ENCODE measurements at places on chromosomes 2 and 18.

DNA sequence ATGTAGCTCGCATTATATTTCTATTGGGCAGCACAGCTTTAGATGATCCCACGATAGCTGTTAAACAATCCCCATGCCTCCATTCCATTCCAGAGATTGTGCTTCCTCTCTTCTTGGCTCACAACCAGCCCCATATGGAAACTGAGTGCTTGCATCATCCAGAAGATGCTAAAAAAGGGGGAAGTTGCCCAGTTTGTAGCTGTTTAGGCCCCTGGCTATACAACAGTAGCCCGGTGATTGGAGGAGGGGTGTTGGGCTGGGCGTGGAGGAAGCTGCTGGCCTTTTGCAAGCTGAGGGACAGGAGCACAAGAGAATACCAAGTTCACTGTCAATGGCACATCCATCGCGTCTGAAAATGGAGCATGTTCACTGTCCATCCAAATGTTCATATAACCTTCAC, 360.2 kb downstream of the ALK start:
- H3K27ac ChIP-seq, result no peak overlapping the region
- H3K36me3 ChIP-seq, result no peaks in the 10 kb centered on the region
- H3K27me3 ChIP-seq, result no peaks in the 10 kb centered on the region
- no peaks in the 10 kb centered on the region for H3K4me1 ChIP-seq
- no peak for DNase-seq

- H3K27me3 ChIP-seq, result peaks cover 12% of the 10 kb centered on the region
- no peak overlapping the region for H3K27ac ChIP-seq
- H3K4me1 ChIP-seq, result no peaks in the 10 kb centered on the region
- no peak for DNase-seq
- H3K4me3 ChIP-seq, result no peak overlapping the region
- no peaks in the 10 kb centered on the region for H3K36me3 ChIP-seq
Observed at GRCh38 chr2:36753706-36754221, 57.3 kb downstream of the VIT start.

- no peak overlapping the region for H3K27ac ChIP-seq
- no peak overlapping the region for H3K4me3 ChIP-seq
- no peaks in the 10 kb centered on the region for H3K36me3 ChIP-seq
- no peak for DNase-seq
- H3K27me3 ChIP-seq, result no peaks in the 10 kb centered on the region
Observed at GRCh38 chr2:128715360-128715759, 396.7 kb upstream of the HS6ST1 start.

DNA sequence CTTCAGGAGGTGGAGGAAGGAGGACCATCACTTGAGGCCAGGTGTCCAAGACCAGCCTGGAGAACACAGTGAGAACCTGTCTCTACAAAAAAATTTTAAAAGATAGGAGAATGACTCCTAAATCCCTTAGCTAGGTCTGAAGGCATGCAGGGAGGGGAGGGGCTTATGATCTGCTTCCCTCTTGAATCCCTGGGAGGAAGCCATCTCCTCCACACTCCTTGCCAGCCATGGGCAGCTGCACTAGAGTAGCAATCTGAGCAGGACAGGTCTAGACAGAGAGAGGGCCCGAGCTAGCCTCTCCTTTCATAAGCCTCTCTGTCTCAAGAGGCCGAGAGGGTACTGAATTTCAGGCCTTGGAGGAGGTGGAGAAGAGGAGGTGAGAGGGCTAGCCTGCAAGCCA, 42.5 kb downstream of the DAPL1 start:
- peaks cover 12% of the 10 kb centered on the region for H3K27me3 ChIP-seq
- H3K36me3 ChIP-seq, result no peaks in the 10 kb centered on the region
- no peak overlapping the region for H3K27ac ChIP-seq
- DNase-seq, result no peak
- H3K4me1 ChIP-seq, result no peaks in the 10 kb centered on the region
- H3K4me3 ChIP-seq, result no peak overlapping the region

DNA sequence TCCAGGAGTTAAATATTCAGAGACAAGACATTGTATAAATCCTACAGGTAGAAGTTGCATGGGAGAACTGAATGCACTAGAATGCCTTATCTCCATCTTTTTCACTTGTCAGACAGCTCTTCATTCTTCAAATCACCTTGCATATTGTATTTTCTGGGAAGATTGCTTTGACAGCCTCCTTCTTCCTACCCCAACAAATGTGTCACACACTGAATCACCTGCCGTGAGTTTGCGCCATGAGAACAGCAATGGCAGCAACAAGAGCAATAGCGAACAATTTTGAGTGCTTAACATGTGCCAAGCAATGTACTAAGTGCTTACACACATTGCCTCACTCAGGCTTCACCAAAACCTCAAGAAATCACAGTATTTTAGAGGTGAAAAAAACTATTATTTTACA, 161.3 kb upstream of the REG3G start:
- DNase-seq, result no peak
- no peak overlapping the region for H3K4me3 ChIP-seq
- H3K27me3 ChIP-seq, result no peaks in the 10 kb centered on the region
- no peaks in the 10 kb centered on the region for H3K4me1 ChIP-seq
- no peaks in the 10 kb centered on the region for H3K36me3 ChIP-seq

- H3K4me1 ChIP-seq, result no peaks in the 10 kb centered on the region
- peaks cover 4% of the 10 kb centered on the region for H3K27me3 ChIP-seq
- H3K36me3 ChIP-seq, result no peaks in the 10 kb centered on the region
- H3K27ac ChIP-seq, result no peak overlapping the region
Observed at GRCh38 chr2:108950369-108951135, 38.5 kb downstream of the EDAR start.

DNA sequence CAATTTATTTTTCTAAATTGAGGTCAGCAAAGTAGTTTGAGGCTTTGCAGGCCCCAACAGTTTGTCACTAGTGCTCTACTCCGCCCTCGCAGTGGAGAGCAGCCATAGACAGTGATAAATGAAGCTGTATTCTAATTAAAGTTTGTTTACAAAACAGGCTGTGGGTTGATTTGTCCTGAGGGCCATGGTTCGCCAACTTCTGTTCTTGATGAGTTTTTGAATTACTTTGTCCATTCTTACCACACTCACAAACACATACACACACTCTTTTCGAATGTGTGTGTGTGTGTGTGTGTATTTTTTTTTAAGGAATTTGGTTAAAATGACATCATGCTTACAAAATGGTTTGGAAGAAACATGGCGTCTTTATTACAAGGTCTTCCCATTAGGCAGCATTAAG, 68.6 kb downstream of the MTCL1 start:
- no peak for DNase-seq
- H3K27ac ChIP-seq, result no peak overlapping the region
- peaks cover 4% of the 10 kb centered on the region for H3K27me3 ChIP-seq
- peaks cover 3% of the 10 kb centered on the region for H3K4me1 ChIP-seq
- H3K36me3 ChIP-seq, result no peaks in the 10 kb centered on the region
- H3K4me3 ChIP-seq, result no peak overlapping the region

All from K562 (cell line).